ENCODE measurements at places on chromosomes 11 and 22.

DNA sequence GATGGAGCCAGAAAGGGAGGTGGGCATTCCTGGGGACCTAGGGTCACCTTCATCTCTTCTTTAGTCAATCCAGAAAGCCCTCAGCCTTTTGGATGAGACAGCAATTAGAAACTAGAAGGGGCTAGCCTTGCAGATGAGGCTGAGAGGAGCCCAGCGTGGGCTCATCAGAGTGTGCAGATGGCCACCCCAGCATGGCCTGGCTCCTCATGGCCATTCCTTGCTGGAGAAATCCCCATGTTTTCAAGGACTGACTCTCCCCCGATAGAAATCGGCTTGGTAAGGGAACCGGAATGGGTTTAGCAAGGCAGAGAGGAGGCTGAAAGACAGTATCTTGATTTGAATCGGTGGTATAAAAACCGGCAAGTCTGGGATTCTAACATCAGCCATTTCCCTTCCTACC is 274.6 kb downstream of the BUD13 start:
- DNase-seq: no peak

DNA sequence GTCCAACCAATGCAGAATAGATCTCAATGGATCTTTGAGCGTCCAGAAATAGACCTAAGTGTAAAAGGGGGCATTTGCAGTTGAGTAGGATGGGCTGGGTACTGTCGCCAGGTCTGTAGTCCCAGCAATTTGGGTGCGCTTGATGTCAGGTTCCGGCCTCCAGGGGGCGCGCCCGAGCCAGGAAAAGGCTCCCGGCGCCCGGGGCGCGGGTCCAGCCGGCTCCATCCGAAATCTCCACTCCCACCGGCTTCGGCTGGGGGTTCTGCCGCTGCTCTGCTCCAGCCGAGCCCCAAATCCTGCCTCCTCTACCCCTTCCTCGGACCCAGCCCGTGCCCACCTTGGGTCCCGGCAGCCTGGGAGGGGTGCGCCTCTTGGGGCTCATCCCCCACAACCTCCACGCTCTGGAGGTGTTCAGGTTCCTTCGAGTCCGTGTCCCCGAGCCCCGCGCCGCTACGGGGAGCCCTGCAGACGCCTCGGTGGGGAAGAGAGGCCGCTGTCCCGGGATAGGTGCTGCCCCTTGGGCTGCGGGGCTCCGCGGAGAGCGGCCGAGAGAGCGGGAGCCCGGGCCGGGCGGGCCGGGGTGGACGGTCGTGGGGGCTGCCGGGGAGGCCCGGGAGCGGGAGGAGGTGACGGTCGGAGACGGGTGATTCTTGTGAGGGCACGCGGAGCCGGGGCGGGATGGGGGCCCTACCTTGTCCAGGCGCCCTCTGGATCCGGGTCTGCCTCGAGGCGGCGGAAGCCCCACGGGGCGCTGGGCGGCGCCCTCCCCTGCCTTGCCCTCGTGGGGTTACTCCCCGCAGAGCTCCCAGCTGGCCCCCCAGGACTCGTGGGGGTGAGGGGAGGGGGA is 13.0 kb upstream of the CYB5R3 start:
- peak; percentile 89 for DNase-seq

GRCh38 chr22:17257121-17258001 is 38.1 kb upstream of the ADA2 start:
- DNase-seq: no peak

DNA sequence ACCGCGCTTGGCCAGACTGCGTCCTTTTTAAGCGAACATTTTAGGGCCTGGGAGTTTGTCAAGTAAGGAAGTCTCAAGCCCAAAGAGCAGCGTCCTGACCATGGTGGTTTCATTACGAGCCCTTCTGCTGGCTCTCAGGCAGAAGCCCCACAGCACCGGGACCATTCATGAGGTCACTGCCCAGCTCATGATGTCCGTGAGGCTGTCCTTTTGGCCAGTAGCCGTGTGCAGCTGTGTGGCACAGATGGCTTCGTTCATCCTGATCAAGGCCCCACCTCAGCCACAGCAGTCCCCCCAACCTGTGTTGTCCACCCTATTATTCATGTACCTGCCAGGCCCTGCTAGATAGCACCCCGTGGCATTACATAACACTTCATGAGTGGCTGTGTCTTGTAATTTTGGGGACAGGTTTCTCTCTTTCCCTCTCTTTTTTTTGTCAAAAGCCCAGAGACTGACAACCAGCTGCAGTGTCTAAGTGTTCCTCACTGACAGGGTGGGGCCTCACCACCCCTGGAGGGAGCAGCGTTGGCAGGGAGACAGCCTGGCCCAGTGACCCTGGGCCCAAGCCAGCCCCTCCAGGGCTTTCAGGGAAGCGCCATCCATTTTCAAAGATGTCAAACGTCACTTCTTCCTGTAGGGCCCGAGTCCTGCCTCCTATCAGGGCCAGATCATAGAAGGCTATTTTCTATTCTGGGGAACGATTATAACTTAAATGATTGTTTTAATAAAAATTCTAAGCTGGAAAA is 21.8 kb upstream of the CABP7 start:
- DNase-seq: no peak

- DNase-seq: no peak
Observed at GRCh38 chr11:19252394-19253152, 11.8 kb upstream of the E2F8 start.

GRCh38 chr11:1732418-1733008 is 17.9 kb downstream of the IFITM10 start:
- no peak for DNase-seq

GRCh38 chr22:42959576-42960509 is 55.1 kb downstream of the PACSIN2 start:
- DNase-seq: peak; percentile 68

GRCh38 chr22:31501738-31502137 is 5.4 kb downstream of the SFI1 start:
- no peak for DNase-seq

- no peak for DNase-seq
Observed at GRCh38 chr11:56751480-56751879, 3.0 kb upstream of the OR9G4 start.

- peak; percentile 53 for DNase-seq
Observed at GRCh38 chr11:115931548-115932083, 427.4 kb upstream of the CADM1 start.

DNA sequence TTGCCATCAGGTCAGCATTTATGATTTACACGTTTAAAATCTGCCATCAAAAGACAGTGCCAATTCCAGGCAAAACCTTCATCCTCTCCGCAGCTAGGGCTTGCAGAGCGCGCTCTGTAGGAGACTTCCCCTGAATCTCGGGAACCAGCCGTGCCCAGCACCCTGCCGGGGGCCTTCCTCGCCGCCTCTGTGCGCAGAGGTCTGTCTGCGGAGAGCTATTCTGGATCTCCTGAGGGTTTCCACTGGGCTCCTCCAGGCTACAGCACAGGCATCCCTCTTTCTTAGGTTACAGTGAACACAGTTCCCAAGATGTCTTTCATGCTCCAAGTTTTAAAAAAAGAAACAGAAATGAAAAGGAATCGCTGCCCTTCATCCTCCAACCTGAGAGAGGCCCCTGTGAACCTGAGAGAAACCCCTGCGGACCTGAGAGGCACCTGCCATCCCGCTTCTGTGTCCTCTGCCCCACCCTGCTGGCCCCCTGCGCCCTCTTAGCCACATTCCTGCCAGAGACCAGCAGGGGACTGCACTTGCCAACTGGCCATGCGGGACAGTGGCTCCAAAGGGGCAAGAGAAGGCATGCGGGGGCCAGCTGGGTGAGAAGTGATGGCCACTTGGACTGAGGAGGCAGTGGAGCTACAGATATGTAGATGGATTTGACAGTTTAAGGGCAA is 16.1 kb downstream of the TP53AIP1 start:
- no peak for DNase-seq

DNA sequence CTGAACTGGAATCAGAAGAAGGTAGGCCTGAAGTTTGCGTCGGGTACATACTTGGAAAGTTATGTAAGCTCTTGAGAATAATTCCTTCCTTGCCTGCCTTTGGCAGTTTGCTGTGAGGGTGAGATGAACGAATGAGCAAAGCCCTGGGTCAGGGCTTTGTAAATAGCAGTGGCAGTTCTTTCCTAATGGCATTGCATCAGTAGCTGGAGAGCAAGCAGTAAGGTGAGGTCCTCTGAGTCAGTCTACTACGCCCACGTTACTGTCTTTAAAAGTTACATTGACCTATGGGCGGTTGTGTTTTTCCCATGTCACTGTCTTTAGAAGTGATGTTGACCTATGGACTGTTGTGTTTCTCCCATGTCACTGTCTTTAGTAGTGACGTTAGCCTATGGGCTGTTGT is 179.1 kb upstream of the E2F8 start:
- DNase-seq: no peak

- peak; percentile 90 for DNase-seq
Observed at GRCh38 chr11:2482204-2482603, 37.4 kb downstream of the KCNQ1 start.

- peak; percentile 61 for DNase-seq
Observed at GRCh38 chr11:73197348-73197747, 20.7 kb upstream of the P2RY2 start.

DNA sequence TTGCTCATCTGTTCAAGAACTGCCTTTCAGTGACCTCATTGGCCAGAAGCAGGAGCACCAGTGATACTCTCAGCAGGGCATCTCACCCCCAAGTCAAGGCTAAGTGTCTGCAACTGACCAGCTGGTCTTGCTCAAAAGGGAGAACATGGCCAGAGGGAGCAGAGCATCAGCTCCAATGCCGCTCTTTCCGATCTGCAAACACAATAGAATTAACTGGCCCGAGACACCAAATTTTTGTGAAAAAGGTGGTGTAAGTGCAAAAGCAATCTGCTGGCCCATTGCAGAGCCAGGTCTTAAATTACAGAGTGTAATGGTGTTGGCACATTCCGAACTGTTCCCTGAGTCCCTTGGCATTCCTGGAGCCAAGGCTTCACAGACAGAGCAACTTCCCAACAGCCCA is 97.0 kb downstream of the PKNOX2 start:
- no peak for DNase-seq

DNA sequence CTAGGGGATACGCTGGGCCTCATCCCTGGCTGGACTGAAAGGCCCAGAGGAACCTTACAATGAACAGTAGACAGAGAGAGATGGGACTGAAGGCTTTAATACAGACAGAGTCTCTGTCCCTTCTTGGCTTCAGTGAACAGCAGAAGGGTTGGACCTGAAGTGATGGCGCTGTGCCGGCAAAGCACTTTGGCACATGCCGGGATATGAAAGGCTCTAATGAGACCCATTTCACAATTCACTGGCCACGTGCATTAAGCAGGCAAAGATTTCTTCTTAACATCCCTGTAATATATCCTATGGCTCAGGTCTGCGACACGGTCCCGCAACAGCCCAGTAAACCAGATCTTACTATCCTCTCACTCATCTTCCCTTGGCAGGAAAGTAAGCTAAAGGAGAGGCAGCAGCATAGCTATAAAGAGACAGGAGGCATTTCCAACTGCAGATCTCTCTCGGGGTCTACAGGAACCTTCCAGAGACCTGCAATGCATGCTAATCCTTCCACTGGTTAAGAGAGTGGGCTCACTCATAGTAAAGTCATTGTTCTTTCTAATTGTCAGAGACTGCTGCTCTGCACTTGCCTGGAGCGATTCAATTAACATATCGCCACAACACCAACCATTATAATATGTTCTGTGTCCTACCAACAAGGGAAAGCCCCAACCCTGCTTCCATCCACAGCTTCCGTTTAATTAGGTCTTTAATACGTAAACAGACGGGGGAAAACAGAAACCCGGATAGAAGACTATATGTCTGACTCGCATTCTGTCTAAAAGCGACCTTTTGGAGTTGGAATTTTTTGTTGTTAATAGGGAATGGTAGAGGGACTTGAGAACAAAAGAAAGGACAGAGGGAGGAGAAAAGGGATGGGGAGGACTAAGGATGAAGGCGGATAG is 1179.0 kb downstream of the LRRC4C start:
- DNase-seq: no peak

DNA sequence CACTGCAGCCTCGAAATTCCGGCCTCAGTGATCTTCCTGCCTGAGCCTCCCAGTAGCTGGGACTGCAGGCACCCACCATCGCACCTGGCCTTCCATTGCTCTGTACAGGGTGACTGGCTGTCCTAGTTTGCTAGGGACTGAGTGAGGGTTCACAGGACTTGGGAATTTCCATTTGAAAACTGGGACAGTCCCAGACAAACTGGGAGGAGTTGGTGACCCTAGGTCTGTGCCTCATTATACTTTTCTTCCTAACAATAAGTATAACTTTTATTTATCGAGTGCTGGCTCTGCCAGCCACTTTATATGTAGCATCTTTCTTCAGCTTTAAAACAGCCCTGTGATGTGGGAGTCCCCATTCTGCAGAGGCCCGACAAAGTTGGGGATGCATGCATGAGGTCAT is 25.5 kb downstream of the TCP11L1 start:
- no peak for DNase-seq

GRCh38 chr11:72012091-72012630 is 13.5 kb downstream of the IL18BP start:
- DNase-seq: no peak

- DNase-seq: peak; percentile 62
Observed at GRCh38 chr22:40595497-40596234, 40.9 kb downstream of the MRTFA start.

GRCh38 chr22:25475257-25476022 is 89.0 kb upstream of the GRK3 start:
- DNase-seq: peak; percentile 23

- DNase-seq: no peak
Observed at GRCh38 chr11:113628912-113629311, 77.2 kb downstream of the TMPRSS5 start.

DNA sequence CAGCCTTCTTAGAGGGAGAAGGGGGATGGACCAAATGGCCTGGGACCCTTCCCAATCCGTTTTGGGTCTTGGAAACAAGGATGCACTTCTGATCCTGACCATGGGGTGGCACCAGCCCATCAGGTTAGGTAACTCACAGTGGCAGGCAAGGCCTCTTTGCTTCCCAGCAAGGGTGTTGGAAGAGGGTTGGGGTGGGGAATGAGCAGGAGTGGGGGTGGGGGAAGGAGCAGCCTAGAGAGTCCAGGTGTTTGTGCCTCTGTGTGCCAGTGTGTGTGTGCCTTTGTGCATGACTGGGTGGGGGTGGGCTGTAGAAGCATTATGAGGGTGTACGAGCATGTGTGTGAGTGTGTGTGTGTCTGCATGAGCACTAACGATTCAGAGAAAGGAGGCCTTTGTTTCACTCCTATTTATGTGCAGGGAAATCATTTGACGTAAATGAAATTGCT is 213.1 kb downstream of the INSC start:
- peak; percentile 12 for DNase-seq

DNA sequence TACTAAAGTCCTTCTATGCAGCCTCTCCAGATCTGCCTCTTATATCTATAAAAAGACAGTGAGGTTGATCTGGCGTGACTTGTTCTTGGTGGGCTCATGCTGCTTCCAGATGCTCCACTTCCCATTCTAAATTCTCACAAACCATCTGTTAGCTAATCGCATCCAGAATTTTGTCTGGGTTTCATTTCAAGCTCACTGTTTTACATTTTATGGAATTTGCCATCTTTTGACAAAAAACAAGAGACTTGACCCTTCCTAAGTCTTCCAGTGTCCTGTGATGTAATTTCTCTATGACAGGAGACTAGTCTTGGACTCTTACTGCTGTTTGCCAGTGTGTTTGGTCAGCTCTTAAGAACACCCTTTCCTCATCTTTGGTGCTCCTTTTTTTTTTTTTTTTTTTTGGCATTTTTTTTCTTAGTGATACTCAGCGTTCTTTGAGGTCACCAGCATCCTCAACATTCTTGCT is 23.0 kb downstream of the CRKL start:
- no peak for DNase-seq

GRCh38 chr11:94504689-94505293 is 7.5 kb upstream of the C11orf97 start:
- DNase-seq: peak; percentile 81

- DNase-seq: no peak
Observed at GRCh38 chr11:106608677-106609076, 409.6 kb downstream of the GUCY1A2 start.

All from suppressor macrophage treated with lipopolysaccharide for 4 hours (primary cell).